ENCODE measurements at places on chromosomes 6 and 20.

- no peak for DNase-seq
These were observed 46.7 kb downstream of the TRERF1 start for GRCh38 chr6:42405021-42405420.

- DNase-seq, result no peak
These were observed 38.7 kb downstream of the C6orf132 start for GRCh38 chr6:42103753-42104094.

GRCh38 chr20:35908007-35908406, 46.3 kb downstream of the SCAND1 start:
- no peak for DNase-seq

DNA sequence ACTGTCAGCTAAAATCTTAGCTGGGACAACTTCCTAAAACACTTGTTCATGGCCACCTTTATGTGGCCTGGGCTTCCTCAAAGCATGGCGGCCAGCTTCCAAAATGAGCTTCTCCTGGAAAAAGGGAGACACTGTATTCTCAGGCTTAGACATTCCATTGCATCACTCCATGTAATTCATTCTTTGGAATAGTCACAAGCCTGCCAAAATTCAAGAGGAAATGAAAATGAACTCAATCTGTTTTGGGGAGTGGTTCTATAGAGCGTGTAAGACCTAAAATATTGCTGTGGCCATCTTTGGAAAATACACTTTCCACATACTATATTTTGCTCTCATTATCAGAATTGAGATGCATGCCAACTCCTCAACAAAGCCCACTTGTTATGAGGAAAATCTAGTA, 687.0 kb downstream of the KIF16B start:
- DNase-seq, result no peak

DNA sequence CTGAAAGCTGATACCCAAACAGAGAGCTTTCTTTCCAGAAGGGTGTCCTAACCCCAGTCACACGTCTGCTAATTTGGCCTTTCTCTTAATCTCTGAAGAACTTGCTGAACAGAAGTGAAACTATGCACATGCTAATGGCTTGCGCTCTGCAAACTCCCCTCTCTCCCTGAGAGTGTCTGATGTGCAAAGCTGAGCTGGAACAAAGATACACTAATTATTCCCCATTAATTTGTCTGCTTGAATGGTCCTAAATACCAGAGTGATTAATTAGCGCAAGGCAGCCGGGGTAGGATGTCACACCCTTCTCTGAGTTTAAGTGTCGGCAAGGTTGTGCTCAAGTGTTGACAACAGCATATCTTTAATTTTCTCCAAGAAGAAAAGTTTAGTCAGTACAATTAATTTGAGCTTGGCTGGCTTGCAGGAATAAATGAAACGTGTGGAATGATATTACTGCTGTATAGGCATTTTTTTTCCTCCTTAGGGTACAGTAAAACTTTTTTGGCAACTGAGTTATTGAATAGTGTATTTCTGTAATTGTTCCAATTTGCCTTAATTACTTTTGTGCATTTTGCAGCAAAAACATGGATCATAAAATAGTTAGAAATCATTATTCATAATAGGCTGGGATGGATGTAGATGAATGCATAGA, 715.9 kb upstream of the POU3F2 start:
- no peak for DNase-seq

- no peak for DNase-seq
These were observed 237.7 kb downstream of the FOXA2 start for GRCh38 chr20:22346716-22347115.

DNA sequence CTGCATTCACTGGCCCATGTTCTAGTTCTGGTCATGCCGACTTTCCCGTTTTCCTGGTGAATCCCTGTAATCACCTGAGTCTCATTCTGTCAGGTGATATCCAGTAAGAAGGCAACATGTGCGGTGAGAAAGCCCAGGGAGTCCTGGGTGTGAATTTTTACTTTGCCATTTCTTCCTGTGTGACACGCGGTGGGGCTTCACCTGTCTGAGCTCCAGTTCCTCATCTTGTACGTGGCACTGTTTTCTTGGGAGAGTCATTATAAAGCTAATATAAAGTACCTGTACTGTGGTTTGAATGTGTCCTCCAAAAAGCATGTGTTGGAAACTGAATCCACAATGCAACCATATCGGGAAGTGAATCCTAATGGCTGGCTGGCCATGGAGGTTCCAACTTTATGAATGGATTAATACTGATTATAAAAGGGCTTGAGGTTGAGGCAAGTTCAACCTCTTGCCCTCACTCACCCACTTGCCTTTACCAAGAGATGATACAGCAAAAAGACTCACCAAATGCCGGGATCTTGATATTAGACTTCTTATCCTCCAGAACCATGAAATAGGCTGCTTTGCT, 5.1 kb downstream of the HLA-E start:
- no peak for DNase-seq

DNA sequence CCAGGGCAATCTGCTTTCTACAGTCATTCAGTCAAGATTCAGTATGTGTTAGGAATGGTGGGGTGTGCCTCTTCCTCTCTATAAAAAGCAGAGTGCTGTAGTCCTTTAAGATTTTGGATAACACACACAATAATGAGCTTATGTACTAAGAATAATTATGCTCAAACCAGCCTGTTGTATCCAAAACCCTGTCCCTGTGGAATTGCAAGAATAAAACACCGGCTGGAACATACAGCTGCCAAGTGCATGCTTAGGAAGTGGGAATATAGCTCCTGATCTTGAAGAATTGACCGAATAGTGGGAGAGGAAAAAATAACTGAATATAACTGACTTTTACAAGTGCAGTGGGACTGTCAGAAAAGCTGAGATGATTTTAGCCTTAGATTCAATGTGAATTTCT, 979 bp upstream of the MOCS1 start:
- no peak for DNase-seq

DNA sequence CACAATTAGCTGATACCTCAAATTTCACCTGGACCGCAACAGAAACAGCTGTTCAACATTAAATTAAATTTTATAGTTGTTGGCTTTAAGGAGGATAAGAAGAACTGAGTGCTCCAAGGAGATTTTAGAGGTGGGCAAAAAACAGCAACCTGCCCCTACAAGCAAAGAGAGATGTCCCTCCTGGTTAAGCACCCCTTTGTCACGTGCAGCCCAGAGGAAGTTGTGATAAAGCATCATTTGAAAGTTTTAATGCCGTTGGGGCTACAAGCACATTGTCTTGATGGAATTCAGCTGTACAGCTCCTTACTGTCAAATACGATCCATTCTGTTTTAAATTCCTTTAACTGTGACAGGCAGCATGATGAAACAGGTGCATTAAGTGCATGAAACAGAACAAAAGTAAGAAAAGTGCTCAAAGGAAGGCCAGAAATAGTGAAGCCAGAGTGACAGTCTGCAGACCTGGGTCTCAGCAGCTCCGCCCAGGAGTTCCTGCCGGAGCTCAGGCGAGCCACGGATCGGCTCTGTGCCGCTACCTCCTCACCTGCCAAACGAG, 195.0 kb downstream of the GMPR start:
- DNase-seq, result no peak

DNA sequence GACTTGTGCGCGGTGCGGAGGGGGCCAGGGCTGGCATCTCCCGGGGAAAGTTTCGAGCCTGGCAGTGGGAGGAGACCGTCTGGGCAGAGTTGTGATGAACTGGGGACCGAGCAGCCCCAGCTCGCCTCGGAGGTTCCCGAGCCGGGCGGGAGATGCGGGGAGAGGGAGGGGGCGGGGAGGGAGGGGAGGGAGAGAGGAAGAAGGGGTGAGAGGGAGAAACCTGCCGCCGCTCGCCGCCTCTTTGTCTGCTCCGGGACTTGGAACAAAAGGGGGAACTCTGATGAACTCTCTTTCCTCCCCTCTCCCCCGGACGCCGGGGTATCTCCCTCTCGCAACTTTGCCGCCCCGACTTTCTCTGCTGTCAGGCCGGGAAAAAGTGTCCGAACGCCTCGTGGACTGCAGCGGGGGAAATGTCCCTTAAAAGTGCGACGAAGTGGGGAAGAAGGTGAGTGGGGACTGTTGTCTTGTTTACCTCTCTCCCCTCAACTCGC, 72.7 kb downstream of the SOX4 start:
- DNase-seq, result no peak

Data from stimulated activated CD8-positive, alpha-beta memory T cell treated with anti-CD3 and anti-CD28 coated beads, Interleukin-2, amount 100 ng/mL, for 1 hour (primary cell).